ENCODE measurements at places on chromosomes 7 and 10.

GRCh38 chr7:83452256-83452655 is 196.7 kb downstream of the SEMA3E start:
- DNase-seq, result no peak

DNA sequence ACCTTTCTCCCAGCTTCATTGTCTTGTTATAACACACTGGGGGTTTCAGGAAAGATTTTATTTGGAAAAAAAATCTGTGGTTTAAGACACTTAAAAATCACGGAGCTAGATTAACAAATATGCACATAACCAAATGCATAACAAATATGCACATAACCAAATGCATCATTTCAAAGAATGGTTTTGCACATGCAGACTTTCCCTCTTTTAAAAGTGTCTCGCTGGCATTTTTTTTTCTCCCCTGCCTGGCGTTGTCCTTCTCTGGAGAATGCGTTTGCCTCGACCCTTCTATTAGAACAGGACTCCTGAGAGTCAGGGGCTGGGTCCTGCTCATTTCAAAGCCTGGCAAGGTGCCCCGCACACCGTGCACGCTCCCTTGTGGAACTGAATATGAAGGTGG is 42.7 kb upstream of the LOXL4 start:
- DNase-seq, result no peak

DNA sequence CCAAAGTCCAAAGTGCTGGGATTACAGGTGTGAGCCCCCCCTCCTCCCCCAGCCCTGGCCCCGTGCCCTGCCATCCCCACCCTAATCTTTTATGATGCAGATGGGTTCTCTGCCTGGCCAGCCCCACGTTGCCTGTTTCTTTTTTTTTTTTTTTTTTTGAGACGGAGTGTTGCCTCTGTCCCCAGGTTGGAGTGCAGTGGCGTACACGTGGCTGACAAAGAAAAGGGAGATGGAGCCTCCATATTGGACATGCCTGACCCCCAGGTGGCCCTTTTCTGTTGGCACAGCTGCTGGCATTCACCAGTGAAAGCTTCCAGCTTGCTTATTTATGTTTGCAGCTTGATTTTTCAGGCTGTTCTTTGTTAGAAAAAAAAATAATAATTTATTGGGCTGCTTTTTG is 235.3 kb downstream of the CCDC3 start:
- no peak for DNase-seq

DNA sequence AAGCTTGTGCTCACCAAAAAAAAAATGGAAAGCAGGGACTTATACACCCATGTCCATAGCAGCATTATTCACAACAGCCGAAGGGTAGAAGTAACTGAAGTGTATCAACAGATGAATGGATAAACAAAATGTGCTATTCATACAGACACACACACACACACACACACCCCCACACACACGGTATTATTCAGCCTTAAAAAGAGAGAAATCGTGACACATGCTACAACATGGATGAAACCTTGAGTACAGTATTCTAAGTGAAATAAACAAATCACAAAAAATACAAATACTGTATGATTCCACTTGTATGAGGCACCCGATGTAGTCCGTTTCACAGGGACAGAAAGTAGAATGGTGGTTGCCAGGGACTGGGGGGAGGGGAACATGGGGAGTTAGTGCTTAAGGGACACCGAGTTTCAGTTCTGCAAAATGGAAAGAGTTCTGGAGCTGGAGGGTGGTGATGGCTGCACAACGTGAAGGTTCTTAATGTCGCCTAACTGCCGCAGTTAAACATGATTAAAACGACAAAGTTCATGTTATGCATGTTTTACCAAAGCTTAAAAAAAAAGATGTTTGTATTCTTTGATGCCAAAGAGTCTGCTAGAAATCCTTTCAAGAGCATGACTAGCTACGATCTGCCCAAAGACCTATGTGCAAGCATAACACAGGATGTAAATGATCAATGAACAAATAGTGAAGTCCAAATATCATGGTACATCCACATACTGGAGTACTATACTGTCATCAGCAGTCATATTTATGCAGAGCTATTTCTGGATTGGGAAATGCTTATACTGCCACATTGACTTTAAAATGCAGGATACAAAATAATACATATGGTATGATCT is 7.2 kb downstream of the TNS3 start:
- peak; percentile 43 for DNase-seq

- no peak for DNase-seq
Measured at GRCh38 chr10:71075759-71076472, 136.5 kb upstream of the UNC5B start.

DNA sequence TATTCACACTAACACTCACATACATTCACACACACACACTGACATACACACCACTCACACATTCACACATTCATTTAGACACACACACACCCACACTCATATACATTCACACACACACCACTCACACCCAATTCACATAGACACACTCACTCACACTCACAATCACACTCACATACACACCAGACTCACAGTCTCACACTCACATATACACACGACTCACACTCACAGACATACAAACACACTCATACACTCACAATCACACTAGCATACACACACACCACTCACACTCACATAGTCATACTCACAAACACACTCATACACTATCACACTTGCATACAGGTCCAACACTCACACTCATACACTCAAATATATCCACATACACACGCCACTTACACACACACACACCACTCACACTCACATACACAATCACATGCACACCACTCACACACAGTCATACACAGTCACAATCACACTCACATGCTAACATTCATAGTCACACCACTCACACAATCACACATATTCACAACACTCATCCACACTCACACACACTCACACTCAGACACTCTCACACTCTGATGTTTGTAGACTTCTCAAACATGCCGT is 312.6 kb downstream of the SFMBT2 start:
- no peak for DNase-seq

DNA sequence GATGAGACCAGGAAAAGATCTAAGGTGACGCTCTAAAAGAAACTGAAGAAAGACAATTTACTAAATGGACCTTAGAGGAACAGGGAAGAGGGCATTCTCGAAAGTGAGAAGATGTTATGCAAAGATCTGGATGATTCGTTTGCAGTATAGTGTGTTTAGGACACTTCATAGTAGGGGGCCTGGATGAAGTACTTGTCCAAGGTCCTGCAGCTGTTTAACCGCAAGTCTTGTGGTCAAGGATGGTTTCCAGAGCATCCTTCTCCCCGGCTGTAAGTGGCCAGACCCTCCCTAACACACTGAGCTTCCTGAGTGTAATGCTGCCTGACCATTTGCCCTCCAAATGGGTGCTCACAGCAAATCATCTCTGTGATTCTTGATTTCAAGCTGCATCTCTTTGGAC is 101.6 kb downstream of the XPNPEP1 start:
- no peak for DNase-seq

GRCh38 chr10:104376784-104377300 is 23.2 kb downstream of the CFAP58 start:
- DNase-seq, result no peak

- DNase-seq, result no peak
Measured at GRCh38 chr10:75978213-75978612, 546.8 kb downstream of the LRMDA start.

- no peak for DNase-seq
Measured at GRCh38 chr7:104945599-104945956, 68.4 kb upstream of the KMT2E start.

GRCh38 chr7:116776610-116777289 is 85.6 kb upstream of the CAPZA2 start:
- no peak for DNase-seq

All from globus pallidus (tissue), 1 donor.